Immature natural killer cell (primary cell): ENCODE measurements at places on chromosomes 6 and 20. TPM values are rescaled to one million over a fixed set of nuclear protein-coding genes. Genes with fewer than 3 reads are reported as not detected.

The MCCD1 gene
- polyA plus RNA-seq, result not detected

DNA sequence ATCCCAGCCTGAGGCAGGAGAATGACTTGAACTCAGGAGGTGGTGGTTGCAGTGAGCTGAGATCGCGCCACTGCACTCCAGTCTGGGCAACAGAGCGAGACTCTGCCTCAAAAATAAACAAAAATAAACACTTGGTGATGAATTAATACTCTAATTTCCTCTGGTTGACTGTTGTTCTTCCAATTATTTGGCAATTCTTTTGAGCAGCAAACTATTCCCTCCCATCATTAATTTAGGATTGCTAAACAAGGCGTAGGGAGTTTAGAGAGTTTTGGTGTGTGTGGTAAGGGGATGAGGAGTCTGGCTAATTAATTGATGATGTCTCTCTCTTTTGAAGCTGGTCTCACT lies 2.7 kb upstream of the ID1 start:
- H3K27me3 ChIP-seq, result peaks cover 24% of the 10 kb centered on the region
- H3K4me1 ChIP-seq, result peaks cover 27% of the 10 kb centered on the region
- DNase-seq, result no peak
- H3K4me3 ChIP-seq, result peak overlapping the region; percentile 59
- no peak overlapping the region for H3K27ac ChIP-seq

The GMPR gene
- 2.5 TPM for polyA plus RNA-seq

The SDC4 gene
- polyA plus RNA-seq, result not detected

GRCh38 chr20:63151554-63152321 lies 64.2 kb downstream of the YTHDF1 start:
- H3K27me3 ChIP-seq, result peaks cover 18% of the 10 kb centered on the region
- no peak overlapping the region for H3K4me3 ChIP-seq
- DNase-seq, result no peak

GRCh38 chr6:49645139-49645538 lies 8.5 kb upstream of the RHAG start:
- H3K36me3 ChIP-seq, result no peaks in the 10 kb centered on the region
- DNase-seq, result no peak

DNA sequence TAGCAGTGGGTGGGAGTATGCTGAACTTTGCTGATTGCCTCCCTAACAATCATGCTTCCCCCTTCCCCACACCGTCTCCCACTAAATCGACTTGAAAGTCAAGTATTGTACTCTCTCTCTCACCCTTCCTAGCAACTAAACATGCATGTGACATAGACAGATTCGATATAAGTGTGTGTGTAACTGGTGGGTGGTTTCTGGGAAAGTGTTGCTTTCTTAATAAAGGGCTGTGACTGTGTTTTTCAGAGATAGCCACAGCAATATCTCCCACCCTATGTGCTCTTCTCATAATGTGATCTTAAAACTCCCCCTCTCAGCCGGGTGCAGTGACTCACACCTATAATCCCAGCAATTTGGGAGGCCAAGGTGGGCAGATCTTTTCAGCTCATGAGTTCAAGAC lies 49.3 kb upstream of the E2F3 start:
- H3K27ac ChIP-seq, result no peak overlapping the region
- peaks cover 1% of the 10 kb centered on the region for H3K4me1 ChIP-seq
- H3K27me3 ChIP-seq, result peaks cover 4% of the 10 kb centered on the region

GRCh38 chr6:14757418-14757817 lies 488.5 kb upstream of the JARID2 start:
- H3K27ac ChIP-seq, result no peak overlapping the region
- H3K4me3 ChIP-seq, result no peak overlapping the region
- DNase-seq, result no peak
- H3K27me3 ChIP-seq, result peaks cover 3% of the 10 kb centered on the region

DNA sequence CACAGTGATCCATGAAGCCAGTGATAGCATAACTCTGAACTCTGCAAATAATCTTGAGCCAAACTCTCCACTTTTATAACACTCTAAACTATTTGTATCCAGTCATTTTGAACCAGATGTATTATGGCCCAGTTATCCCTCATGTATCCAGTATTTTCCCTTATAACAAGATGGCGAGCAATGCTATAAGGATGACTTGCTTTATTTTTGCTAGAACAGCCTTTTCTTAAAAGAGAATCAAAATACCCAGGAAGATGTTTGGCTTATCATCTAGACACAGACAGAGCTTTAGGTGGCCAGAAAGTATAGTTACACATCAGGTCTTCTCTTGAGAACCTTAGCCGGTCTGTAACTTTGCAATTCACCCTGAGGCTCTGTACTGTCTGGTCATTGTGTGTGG lies 81.0 kb downstream of the DOK5 start:
- no peak for DNase-seq
- H3K27me3 ChIP-seq, result no peaks in the 10 kb centered on the region
- H3K4me3 ChIP-seq, result no peak overlapping the region
- no peak overlapping the region for H3K27ac ChIP-seq
- no peaks in the 10 kb centered on the region for H3K4me1 ChIP-seq
- no peaks in the 10 kb centered on the region for H3K36me3 ChIP-seq

The DEF6 gene
- polyA plus RNA-seq, result 90.7 TPM

The VSTM2L gene
- polyA plus RNA-seq, result not detected

DNA sequence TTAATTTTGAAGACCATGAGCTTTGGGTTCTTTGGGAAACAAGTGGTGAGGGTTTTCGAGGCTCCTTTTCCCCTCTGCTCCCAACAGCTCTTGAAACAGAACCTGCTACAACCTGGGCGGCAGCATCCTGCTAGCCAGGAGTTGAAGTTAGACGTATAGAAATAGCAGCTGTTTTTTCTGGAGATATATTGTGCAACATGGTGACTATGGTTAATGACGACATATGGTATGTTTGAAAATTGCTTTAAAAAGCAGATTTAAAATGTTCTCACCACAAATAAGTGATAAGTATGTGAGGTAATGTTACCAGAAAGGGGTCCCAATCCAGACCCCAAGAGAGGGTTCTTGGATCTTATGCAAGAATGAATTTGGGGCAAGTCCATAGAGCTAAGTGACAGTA lies 138.9 kb downstream of the PDE7B start:
- no peak overlapping the region for H3K27ac ChIP-seq
- H3K36me3 ChIP-seq, result no peaks in the 10 kb centered on the region
- H3K4me1 ChIP-seq, result no peaks in the 10 kb centered on the region
- no peaks in the 10 kb centered on the region for H3K27me3 ChIP-seq
- no peak overlapping the region for H3K4me3 ChIP-seq
- no peak for DNase-seq

GRCh38 chr6:64014595-64014994 lies 379.0 kb downstream of the PHF3 start:
- no peak for DNase-seq
- H3K27me3 ChIP-seq, result no peaks in the 10 kb centered on the region
- H3K27ac ChIP-seq, result no peak overlapping the region
- no peak overlapping the region for H3K4me3 ChIP-seq
- H3K36me3 ChIP-seq, result peaks cover 2% of the 10 kb centered on the region
- no peaks in the 10 kb centered on the region for H3K4me1 ChIP-seq

The CDC5L gene
- polyA plus RNA-seq, result 8.1 TPM
